GM10248 (cell line): ENCODE measurements at places on chromosomes 5 and 9.
A peak's percentile ranks its signal among the peaks of the same experiment; 100 is the strongest.

- no peak for DNase-seq
Observed at GRCh38 chr5:36078430-36078829, 11.7 kb upstream of the UGT3A2 start.

DNA sequence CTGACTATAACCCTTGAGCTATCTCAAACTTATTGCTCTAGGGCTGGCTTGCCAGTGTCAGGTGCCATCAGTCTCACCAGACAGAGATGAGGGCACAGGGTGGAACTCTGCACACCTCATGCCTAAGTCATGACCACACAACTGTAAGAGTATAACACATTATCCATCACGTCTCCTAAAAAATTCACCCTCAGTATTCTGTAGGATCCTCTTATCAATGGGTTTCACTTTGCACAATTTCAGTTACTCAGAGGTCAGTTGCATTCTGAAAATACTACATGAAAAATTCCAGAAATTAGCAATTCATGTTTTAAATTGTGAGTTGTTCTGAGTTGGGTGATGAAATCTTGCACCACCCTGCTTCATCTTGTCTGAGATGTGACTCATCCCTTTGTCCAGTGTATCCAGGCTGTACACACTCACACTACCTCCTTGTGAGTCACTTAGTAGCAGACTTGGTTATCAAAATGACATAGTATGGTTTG lies 690.9 kb upstream of the CDH18 start:
- DNase-seq, result no peak

DNA sequence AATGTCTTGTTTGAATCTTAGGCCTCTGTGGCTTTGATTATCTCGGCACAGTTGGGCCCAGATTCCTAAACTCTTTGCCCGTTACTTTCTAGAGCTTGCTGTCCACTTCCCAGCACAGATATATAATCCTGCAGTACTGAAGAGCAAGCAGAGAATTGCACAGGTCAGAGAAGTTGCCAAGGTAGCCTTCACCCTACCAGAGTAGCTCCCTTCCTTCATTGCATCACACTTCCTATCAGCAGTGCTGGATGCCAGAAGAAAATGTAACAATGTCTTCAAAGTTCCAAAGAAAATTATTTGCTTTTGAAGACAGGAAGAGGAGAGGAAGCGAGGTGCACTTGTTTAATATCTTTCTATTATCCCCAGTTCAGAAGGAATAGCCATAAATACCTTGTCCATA lies 38.1 kb upstream of the SPATA31D4 start:
- no peak for DNase-seq

- no peak for DNase-seq
Observed at GRCh38 chr9:124122813-124123462, 111.4 kb downstream of the LHX2 start.

DNA sequence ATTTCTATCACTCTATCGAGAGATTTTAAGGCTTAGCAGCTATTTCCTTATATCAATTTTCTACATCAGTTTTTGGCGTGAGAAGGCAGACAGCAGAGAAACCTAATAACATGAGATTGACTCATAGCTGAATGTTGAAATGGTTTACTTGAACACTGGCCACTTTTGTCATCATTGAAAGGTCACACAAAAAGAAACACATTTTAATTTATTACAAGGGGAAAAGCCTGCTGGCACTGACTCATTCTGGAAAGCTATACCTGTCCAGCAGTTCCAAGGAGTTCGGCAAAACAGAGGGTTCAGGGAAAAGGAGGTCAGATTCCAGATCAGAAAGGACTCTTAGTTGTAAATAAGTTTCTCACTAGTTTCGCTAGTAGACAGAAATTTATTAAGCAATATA lies 566.4 kb downstream of the DNAH5 start:
- no peak for DNase-seq

DNA sequence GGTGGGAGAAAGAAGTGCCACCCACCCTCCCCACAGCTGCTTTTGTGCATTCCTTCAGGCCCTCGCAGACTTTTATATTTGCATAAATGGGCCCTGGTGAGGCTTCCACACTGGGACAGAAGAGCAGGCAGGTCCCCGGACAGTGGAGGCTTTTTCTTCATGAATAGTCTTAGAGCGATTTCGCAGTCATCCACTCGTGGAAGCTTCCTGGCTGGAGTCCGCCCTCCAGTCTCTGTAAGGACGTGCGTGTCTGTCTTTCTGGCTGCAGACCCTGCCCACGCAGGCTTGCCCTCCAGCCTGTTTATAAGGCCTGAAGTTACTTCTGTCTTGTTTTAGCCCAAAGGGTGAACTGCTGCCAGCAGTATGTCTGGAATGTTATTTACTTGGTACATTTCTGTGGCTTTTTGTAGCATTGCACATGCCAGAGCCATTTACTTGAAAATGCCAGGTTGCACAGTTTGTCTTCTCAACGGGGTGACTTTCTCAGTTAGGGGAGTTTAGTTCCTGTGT lies 195.7 kb downstream of the AOPEP start:
- no peak for DNase-seq

- DNase-seq, result peak; percentile 53
Observed at GRCh38 chr5:61177716-61178115, 15.4 kb upstream of the SMIM15 start.

- DNase-seq, result no peak
Observed at GRCh38 chr9:7451062-7451461, 348.5 kb downstream of the DMAC1 start.

- DNase-seq, result peak; percentile 31
Observed at GRCh38 chr5:76401801-76402250, 1.3 kb upstream of the IQGAP2 start.

DNA sequence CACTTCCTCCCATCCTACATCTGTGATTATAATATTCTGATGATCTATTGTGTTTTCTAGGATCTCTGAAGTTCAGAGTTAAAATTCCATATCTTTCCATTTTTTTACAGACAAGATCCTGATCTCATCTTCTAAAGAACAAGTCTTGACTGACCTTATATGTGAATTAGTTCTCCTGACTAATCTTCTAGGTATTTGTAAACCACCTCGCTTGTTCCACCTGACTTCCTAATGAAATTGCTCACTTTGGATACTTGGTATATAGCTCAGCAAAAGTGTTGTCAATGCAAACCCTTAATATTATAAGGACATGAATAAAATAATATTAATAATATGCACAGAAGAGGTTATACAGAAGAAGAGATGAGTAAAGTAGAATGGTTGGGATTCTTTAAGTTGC lies 68.2 kb upstream of the NR4A3 start:
- DNase-seq, result no peak

GRCh38 chr5:110840347-110840960 lies 101.6 kb downstream of the SLC25A46 start:
- no peak for DNase-seq

- DNase-seq, result no peak
Observed at GRCh38 chr5:99179206-99179605, 250.4 kb upstream of the CHD1 start.

GRCh38 chr9:18159254-18159653 lies 314.7 kb upstream of the ADAMTSL1 start:
- DNase-seq, result no peak

DNA sequence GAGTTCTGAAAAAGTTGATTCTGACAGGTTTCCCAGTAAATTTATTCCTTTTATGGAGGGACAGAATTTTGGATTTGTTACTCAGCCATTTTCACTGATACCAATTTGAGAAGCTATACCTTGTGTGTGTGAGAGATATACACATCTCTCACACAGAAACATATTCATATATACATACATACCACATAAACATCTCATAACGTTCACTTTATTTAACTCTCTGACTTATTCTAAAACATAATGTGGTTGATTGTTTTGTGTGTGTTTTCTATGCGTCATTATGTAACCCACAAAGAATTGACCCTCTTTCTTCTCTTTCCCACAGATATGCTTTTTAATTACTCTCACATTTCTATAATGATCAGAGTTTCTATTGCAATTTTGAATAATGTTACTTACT lies 570.8 kb upstream of the TLE4 start:
- DNase-seq, result no peak

DNA sequence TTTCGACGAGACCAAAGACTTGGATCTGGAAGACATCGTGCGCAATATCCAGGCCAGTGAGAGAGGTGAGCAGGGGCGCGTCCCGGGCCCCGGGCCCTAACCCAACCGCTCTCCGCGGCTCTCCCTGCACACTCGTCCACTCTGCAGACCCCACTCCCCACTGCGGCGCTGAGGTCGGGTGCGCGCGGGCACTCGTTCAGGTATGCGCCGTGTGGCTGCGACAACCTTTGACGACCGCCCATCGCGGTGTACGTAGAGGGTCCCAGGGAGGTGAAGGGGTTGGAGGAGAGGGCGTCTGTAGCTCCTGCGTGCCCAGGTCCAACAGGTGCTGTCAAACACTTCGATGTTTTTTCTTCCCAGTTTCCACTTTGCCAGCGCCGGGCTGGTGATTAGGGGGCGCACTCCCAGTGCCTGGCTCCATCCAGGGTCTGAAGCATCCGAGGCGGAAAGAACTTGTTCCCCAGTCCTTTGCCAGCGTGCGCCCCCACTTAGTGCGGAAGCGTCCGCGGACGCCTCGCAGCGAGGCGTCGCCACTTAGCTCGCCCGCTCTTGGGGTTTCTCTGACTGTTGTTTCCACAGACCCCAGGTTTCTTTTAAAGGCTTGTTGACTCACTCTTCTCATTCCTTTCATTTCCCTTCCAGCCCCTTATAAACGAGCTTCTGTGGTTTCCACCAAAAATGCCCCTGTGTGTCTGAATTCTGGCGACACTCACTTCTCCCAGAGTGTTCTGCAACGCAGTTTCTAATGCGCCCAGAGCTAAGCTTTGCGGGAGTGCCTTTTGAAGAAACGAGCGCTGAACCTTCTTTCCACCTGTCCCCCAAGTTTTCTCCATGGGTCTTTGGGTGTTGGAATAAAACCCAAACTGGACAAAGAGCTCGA lies 1.6 kb downstream of the NPR3 start:
- no peak for DNase-seq

- no peak for DNase-seq
Observed at GRCh38 chr9:129321286-129322021, 143.4 kb upstream of the IER5L start.

DNA sequence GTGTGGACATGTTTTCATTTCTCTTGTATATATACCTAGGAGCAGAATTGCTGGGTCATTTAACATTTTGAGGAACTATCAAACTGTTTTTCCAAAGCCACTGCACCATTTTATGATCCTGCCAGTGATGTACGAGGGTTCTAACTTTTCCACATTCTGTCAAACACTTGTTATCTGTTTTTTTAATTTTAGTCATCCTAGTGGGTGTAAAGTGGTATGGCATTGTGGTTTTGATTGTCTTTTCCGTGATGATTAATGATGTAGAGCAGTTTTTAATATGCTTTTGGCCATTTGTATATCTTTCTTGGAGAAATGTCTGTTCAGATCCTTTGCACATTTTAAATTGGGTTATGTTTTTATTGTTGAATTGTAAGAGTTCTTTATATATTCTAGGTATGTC lies 107.0 kb downstream of the MELK start:
- DNase-seq, result no peak

DNA sequence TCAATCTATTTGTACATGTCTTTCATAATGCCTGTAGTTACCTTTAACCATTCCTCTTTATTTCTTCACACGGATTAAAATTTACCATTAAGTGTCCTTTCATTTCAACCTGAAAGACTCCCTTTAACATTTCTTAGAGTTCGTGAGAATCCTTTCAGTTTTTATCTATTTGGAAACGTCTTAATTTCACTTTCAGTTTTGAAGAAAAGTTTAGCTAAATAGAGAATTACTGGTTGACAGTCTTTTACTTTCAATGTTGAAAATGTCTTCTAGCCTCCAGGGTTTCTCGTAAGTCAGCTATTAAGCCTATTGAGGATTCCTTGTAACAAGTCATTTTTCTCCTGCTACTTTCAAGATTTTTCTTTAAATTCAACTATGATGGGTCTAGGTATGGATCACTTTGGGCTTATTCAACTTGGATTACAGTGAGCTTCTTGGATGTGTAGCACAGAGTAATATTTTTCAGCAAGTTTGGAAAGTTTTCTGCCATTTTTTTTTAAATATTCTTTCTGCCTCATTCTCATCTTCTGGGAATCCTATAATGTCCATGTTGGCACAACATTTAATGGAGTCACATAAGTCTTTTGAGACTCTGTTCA lies 48.5 kb downstream of the RFX3 start:
- peak; percentile 6 for DNase-seq

DNA sequence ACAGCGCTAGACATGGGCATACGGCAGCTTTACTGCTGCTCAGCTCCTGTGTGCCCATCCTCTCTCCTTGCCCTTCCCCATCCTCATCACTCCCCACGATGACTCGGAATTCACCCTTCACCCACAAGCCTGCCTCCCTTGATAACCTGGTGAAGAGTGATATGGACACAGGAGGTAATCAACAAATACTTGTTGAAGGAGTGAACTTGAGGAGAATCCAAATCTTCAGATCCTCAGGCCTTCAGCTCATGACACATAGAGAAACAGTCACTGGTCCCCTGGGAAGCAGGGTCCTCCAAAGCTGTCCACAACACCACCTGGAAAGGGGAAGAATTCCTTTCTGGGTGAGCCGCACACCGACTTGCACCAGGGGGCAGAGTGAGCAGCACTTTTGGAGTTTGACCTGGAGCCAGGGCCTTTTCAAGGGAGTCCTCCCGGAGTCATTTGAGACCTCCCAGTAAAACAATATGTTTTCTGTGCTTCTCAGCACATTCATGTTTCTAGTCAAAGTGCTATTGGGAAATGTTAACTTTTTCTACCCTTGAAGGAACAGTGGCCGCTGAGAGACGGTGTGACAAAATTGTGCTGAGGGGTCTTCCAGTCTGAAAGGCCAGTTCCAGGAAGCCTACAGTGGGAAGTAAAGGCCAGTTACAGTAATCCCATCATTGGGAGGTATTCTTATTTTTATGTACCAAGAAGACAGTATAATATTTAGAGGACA lies 332.3 kb downstream of the CWC27 start:
- peak; percentile 45 for DNase-seq

DNA sequence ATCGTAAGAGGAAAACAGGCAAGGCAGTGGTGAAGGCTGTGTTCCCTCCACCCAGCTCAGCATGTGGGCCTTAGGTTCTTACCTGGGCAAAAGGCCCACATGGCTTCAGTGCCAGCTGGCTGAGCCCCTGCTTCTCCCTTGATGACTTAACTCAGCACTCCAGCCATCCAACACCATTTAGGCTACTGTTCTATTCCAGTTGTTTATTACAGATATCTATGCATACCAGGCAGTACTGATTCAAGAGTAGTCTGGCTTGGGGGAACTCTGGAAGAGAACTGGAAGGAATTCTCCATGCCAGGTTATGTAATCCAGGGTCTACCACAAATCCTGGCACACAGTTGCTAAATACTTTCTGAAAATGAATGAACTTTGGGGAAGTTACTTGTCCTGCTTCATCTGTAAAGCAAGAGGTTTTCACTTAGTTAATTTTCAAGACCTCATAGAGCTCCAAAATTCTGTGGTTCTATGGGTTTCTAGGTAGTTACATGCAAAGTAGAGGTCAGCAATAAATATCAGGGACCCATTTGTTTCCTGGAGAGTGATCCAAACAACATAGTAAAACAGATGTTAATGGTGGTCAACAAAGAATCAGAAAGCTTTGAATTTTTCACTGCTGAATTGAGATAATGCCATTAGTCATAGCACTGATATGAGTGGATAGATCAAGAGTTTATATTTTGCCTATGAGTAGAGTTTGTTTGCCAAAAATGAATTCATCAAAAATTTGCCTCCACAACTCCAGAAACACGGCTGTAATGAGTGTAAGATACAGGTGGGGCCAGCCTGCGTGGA lies 88.2 kb upstream of the OSMR start:
- no peak for DNase-seq
